GM19239 (cell line): ENCODE measurements at places on chromosomes 1 and 21.

GRCh38 chr1:245871915-245872314 is 635.2 kb downstream of the SMYD3 start:
- no peak for DNase-seq

GRCh38 chr1:208089149-208089548 is 155.0 kb downstream of the PLXNA2 start:
- DNase-seq: no peak

DNA sequence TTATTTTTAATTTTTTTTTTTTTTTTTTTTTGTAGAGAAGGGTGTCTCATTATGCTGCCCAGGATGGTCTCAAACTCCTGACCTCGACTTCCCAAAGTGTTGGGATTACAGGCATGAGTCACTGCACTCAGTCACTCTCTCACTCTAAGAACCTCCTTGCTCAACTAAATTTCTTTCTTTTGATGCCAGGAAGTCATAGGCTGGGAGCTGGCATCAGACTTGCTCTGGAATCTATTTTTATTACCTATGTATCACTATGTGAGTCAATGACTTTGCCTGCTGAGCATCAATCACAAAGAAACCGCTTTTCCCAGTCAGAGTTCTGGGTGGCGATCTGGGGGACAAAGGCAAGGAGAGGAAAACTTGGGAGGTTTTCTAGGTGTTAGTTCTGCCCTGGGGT is 35.5 kb upstream of the PARP1 start:
- no peak for DNase-seq

DNA sequence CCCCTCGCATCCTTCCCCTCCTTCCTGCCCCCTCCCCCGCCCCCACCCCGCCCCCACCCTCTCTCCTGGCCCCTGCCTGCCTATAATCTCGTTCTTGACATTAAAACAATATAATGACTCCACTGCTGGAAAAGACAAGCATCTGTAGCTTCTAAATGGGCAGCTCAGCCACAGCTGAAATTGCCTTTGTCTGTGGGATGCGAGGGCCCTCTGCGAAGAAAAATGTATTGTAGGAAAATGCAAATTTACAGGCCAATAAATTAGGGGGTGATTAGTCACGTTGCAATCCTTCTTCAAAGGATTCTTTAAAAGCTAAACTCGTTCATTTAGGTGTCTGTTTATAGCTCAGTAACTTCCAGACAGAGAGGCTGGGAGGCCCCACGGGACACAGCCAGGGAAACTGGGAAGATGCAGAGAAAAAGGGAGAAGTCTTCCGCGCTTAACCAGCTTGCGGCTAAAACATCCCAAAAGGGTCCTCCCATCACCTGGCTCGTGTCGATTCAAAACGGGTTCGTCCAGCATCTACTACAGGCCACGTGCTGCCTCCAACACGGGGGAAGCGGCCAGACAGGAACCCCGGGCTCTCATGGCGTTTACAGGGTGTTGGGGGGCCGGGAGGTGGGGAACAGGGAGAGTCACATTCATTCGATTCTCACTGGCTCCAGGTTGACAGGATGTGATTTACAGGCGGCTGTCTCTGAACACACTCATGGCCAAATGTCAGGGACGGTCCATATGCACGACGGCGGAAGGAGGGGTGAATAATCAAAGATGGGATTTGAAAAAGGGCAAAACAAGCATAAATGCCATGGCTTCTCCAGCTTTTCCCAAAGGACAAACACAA is 100.5 kb upstream of the ZBTB40 start:
- no peak for DNase-seq

DNA sequence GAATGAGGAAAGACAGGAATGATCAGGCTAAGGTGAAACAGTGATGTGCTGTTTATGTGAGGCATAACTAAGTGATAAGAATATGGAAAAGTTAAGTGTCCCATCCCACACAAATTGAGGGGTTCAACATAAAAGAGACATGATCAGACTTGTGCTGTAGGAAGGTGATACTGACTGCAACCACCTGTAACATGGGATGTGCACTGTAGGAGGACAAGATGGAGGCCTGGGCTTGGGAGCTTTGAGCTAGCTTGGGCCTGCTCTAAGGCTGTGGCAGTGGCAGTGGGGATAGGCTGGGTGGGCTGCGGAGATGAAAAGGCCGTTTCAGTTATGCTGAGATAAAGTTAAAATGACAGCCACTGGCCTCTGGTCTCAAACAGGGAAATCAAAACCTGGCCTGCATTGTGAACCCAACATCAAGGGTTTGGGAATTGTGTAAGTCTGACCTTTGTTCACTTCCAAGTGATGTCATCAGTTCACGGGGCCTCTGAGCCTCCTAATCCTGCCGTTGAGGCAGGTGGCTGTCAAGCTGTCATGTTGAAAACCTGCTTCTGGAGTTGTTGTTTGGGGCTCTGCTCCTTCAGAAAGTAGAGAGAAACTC is 61.2 kb upstream of the TENT5C start:
- DNase-seq: no peak
